ENCODE measurements at places on chromosomes 12 and 14.

- no peak for DNase-seq
Measured at GRCh38 chr12:111420494-111420893, 14.8 kb downstream of the SH2B3 start.

DNA sequence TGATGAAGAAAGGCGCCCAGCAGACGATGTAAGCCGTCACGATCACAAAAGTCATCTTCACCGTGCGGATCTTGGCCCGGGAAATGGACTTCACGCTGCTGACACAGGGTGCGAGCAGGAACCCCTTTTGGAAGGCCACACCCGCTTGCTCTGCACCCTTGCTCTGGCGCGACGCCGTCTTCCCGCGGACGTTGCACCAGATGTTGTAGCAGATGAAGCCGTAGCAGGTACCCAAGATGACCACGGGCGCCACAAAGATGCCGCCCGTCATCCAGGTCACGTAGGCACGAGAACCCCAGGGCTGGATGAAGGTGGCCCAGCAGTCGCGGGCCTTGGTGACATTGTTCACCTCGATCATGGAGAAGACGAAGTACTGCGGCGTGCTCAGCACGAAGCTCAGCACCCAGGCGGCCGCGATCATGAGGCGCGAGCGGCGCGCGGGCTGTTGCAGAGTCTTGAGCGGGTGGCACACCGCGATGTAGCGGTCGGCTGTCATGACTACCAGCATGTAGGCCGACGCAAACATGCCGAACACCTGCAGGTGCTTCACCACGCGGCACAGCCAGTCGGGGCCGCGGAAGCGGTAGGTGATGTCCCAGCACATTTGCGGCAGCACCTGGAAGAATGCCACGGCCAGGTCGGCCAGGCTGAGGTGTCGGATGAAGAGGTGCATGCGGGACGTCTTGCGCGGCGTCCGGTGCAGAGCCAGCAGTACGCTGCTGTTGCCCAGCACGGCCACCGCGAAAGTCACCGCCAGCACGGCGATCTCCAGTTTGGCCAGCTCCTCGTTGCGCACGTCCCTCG, 890 bp downstream of the AVPR1A start:
- DNase-seq, result peak; percentile 79

DNA sequence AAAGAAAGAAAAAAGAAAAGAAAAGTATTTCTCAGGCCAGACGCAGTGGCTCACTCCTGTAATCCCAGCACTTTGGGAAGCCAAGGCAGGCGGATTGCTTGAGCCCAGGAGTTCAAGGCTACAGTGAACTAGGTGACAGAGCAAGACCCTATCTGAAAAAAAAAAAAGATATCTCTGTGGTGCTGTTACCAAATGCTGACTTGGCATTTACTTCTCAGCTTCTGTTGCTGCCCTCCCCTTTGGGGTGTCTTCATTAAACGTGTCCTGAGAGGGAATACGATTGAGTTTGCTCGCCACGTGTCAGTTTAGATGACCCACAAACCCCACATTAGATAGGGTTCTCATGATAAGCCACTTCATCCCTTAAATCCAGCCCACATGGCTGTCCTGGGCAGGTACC, 4.4 kb upstream of the POLR3B start:
- no peak for DNase-seq

DNA sequence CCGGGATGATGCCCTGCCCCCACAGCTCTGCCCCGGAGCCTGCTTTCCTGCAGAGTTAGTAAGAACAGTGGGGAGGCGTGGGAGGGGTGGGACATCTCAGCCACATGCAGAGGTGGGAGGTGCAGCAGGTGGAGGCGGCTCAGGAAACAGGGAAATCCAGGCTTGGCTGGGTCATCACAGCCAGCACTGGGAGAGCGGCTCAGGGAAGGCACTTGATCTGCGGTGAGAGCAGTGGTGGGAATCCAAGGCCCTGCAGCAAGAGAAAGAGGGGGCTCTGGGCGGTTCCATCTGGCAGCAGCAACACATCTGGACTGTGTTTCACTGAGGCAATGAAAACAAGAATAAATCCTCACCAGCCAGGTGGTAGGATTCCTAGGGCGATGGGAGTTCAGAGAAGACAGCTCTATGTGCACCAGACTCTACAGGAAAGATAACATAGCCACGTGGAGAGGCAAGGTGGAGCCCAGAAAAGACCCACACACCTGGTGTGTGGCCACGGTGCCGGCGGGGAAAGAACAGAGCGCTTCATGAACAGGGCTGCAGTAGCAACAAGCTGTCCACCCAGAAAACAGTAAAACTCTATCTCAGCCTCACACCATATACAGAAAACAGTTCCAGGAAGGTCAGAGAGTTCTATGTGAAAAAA, 57.6 kb downstream of the CCDC85C start:
- DNase-seq, result no peak

DNA sequence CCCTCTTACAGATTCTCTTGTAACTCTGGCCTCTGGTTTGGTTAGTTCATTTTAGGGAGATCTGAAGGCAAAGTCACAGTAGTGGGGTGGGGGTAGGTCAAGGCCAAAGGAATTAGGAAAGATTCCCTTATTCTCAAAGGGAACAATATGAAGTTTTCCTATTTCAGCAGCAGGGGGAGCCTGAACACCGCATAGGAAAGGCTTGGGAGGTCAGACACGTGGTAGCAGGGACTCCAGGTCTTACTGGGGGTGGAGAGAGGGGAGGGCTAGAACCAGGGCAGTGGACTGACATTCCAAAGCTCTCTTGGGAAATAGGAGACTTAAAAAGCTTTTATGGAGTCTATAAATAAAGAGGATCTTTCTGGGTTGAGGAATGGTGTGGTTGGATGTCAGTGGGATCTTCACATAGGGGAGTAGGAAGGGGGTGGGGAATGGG, 1.3 kb downstream of the ZC3H10 start:
- DNase-seq, result peak; percentile 90

DNA sequence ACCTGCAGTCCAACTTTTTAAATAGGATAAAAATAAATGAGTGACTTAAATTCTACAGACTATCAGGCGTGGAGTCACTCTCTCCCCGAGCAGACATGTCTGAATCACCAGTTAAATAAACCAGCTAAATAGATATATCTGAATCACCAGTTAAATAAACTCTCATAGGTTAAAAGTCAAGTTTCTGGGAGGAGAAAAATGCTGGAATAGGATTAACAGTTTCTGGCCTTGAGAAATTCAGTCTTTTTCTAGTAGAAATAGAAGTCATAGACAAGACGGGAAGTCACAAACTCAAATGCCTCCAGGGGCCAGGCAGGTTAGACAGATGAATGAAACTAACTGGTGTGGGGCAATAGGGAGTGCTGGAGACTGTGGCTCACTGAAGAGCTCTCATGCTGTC, 258.6 kb upstream of the TMEM132C start:
- DNase-seq, result no peak

GRCh38 chr12:123187637-123188036, 36.7 kb upstream of the PITPNM2 start:
- DNase-seq, result no peak

DNA sequence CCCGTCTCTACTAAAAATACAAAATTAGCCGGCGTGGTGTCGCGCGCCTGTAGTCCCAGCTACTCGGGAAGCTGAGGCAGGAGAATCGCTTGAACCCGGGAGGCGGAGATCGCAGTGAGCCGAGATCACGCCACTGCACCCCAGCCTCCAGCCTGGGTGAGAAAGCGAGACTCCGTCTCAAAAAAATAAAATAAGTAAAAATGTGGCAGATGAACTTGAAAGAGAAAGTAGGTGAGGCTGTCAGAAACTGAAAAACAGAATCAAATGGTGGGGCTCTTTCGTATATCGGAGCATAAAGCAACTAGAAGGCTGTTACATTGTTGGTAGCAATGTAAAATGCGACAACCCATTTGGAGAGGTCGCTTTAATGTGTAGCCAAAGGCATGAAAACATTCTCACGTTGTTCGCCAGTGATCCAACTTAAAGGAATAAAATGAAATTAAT, 767 bp upstream of the CCNT1 start:
- no peak for DNase-seq

- DNase-seq, result no peak
Measured at GRCh38 chr12:78260976-78261375, 430.3 kb downstream of the NAV3 start.

- peak; percentile 46 for DNase-seq
Measured at GRCh38 chr14:22047115-22047514, 373.5 kb upstream of the OR4E1 start.

- DNase-seq, result no peak
Measured at GRCh38 chr14:35503646-35504045, 30.3 kb upstream of the INSM2 start.

- peak; percentile 94 for DNase-seq
Measured at GRCh38 chr14:104171029-104171697, 32.8 kb downstream of the KIF26A start.

- DNase-seq, result no peak
Measured at GRCh38 chr12:12520273-12520672, 42.4 kb downstream of the DUSP16 start.

DNA sequence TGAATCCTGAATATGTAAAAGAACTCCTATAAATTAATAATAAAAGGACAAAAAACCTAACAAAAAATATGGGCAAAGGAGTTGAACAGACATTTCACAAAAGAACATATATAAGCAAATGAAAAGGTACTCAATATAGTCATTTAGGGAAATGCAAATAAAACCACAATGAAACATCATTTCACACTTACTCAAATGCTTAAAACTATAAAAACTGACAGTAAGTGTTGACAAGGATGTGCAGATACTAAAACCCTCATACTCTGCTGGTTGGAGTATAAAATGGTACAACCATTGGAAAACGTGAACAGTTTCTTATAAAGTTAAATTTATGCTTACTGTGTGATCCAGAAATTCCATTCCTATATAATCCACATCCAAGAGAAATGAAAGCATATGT, 247.1 kb downstream of the GXYLT1 start:
- no peak for DNase-seq

- no peak for DNase-seq
Measured at GRCh38 chr12:85996280-85996679, 122.2 kb downstream of the NTS start.

DNA sequence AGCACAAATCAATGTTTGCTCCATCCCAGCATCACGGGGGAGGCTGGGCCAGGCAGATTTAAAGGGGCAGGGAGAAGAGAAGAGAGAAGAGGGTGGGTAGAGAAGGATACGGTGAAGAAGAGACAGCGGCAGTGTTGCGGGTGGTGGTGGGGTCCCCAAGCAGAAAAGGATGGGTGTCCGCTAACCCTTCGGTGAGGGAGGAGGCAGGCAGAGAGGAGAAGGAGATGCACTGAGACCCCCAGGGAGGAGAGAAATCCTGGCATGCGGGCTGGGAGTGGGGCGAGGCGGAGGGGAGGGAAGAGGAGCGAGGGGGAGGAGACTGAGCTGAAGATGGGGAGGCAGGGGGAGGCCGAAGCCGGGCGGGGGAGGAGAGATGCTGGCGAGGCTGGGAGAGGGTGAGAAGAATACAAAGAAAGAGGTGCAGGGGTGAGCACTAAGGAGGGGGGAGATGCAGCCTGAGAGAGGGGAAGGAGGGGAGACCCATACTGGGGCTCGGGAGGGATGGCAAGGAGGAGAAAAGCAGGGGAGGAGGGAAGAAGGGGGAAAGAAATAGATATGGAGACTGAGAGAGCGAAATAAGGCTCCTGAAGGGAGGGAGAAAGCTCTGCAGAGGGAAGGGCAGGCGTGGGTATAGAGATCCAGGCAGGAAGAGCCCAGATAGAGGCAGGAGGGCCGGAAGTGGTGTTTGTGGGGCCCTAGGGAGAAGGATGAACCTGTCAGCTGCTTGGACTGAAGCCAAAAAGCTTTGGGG, at the start of gene JPH4:
Gene JPH4 (minus strand): TSS at position 231 of the 751 bp plus-strand sequence. CDS start 1,337 bp downstream, outside the sequence.
- peak; percentile 68 for DNase-seq

DNA sequence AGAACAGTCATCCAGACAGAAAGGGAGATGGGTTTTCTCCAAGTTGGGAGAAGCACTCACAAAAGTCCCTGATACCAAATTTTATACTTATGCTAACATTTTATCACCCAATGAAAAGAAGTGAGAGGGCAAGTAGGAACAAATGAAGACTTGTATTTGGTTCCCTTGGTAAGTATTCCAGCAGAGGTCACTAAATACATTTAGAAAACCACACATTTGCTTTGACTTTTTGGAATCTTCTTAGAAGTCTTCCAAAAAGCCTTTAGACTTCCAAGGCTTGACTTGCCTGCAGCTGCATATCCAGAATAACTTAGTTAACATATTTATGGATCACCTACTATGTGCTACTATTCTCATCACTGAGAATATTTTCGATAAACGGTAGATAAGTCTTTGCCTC, 3.1 kb upstream of the GYS2 start:
- no peak for DNase-seq

- DNase-seq, result no peak
Measured at GRCh38 chr12:1272142-1272541, 281.1 kb downstream of the ERC1 start.

DNA sequence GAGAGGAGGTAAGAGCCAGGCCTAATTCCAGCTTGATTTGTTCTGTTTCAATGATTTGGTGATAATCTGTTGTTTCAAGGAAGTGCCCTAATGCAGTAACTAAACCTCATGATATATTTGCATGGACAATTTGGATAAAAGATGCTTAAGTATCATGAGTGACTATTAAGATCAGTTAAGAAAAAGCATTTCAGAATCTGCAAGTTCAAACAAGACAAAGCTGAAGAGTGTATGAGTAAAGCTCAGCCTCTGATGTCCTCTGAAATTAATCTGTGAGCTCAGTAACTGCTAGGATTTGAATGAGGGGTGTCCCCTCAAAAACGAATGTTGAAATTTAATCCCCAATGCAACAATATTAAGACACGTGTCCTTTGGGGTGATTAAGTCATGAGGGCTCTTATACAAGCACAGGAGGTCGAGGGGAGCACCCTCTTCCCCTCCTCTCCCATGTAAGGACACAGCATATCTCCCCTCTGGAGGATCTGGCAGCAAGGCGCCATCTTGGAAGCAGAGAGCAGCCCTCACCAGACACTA, 949.2 kb downstream of the GALC start:
- no peak for DNase-seq

- no peak for DNase-seq
Measured at GRCh38 chr12:123485756-123486155, 27.8 kb downstream of the SNRNP35 start.

DNA sequence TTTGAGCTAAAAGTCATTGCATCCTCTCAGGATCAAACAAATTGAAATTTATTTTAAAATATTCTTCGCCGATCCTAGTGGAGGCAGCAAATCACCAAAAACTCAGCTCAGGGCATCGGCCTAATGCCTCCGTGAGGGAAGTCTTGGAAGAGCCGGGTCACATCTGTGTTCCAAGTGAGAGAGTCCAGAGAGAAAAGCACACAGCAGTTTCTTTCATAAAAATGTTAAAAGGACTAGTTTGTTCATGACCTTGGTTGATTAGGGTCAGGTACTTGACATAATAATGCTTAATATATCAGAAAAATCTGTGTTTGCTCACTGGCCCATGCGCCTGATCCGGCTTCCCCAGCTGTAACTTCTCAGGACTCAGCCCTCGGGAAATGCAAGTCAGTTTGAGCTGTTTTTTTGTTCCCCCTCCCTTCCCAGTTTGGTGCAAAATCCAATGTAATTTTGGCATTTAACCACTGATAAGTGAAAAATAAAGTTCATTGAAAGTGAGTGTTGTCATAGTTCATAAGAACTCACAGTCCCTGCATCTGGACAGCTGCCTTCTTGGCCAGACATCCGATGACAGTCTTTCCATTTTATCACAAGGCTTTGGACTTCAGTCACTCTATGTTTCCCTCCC, 161.7 kb downstream of the CAND1 start:
- no peak for DNase-seq
